ENCODE measurements at places on chromosomes 1 and 21.

- no peaks in the 10 kb centered on the region for H3K4me1 ChIP-seq
- H3K4me3 ChIP-seq: no peak overlapping the region
- DNase-seq: no peak
- H3K27me3 ChIP-seq: peaks cover 3% of the 10 kb centered on the region
- H3K36me3 ChIP-seq: no peaks in the 10 kb centered on the region
Observed at GRCh38 chr1:12722626-12723025, 6.7 kb downstream of the AADACL3 start.

DNA sequence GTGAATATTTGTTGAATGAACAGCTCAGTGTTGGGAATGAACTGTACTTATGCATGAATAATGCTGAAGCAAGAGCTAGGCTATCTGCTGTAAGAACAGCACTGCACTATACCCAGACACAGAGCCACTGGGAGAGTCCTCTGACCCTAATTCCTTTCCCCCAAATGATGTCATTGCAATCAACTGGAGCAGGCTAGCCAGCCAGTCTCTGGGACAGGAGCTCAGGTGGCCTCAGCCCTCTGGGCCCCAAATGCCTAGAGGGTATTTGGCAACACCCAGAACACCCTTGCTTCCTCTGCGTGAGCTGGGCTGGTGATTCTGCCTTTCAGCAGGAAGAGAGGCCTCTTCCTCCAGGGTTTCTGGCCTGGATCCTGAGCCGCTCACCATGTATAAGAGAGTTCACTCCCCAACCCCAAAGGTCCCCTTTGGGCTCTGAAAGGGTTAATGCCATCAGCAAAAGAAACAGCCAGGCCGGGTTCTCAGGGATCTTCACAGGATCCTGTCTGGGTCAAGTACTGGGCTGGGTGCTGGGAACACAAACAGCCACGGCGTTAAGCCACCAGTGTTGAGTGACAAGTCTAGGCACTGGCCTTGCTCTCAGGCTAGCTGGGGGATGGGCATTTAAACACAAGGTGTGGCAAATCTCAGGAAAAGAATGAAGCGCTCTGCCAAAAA lies 3.7 kb upstream of the PADI4 start:
- DNase-seq: no peak
- H3K27me3 ChIP-seq: peaks cover 13% of the 10 kb centered on the region
- no peaks in the 10 kb centered on the region for H3K4me1 ChIP-seq

- DNase-seq: no peak
- H3K36me3 ChIP-seq: no peaks in the 10 kb centered on the region
- H3K27me3 ChIP-seq: no peaks in the 10 kb centered on the region
- no peak overlapping the region for H3K4me3 ChIP-seq
- H3K4me1 ChIP-seq: no peaks in the 10 kb centered on the region
Observed at GRCh38 chr1:187773168-187773567, 944.4 kb downstream of the PLA2G4A start.

GRCh38 chr1:62753031-62753965 lies 30.6 kb upstream of the ATG4C start:
- H3K27ac ChIP-seq: no peak overlapping the region
- no peaks in the 10 kb centered on the region for H3K4me1 ChIP-seq
- DNase-seq: no peak

DNA sequence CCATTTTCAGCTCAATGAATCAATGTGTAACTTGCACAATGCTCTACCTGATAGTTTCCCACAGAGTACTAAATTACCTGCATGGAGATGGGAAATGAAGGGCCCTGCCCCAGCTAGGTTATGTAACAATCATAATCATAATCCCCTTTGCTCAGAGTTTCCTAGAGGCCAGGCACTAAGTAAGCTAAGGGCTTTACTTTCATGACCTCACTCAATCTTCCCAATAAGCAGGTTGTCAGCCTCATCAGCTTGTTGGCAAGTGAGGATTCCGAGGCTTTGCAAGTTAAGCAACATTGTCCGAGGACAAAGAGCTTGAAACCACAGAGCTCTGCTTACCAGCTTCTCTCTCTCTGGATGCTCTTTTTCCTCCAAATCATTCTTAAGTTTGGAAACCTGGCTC lies 64.1 kb upstream of the NTPCR start:
- H3K27ac ChIP-seq: no peak overlapping the region
- no peaks in the 10 kb centered on the region for H3K36me3 ChIP-seq
- DNase-seq: no peak
- H3K4me3 ChIP-seq: no peak overlapping the region
- H3K4me1 ChIP-seq: peaks cover 4% of the 10 kb centered on the region

- no peak overlapping the region for H3K27ac ChIP-seq
- H3K4me1 ChIP-seq: no peaks in the 10 kb centered on the region
- H3K36me3 ChIP-seq: no peaks in the 10 kb centered on the region
- H3K4me3 ChIP-seq: no peak overlapping the region
- DNase-seq: no peak
Observed at GRCh38 chr1:18569251-18569650, 61.4 kb upstream of the PAX7 start.

- peaks cover 5% of the 10 kb centered on the region for H3K4me1 ChIP-seq
- H3K36me3 ChIP-seq: no peaks in the 10 kb centered on the region
- H3K27me3 ChIP-seq: peaks cover 13% of the 10 kb centered on the region
- no peak overlapping the region for H3K27ac ChIP-seq
- no peak for DNase-seq
- H3K4me3 ChIP-seq: peak overlapping the region; percentile 56
Observed at GRCh38 chr1:115642168-115643072, 650 bp downstream of the VANGL1 start.

DNA sequence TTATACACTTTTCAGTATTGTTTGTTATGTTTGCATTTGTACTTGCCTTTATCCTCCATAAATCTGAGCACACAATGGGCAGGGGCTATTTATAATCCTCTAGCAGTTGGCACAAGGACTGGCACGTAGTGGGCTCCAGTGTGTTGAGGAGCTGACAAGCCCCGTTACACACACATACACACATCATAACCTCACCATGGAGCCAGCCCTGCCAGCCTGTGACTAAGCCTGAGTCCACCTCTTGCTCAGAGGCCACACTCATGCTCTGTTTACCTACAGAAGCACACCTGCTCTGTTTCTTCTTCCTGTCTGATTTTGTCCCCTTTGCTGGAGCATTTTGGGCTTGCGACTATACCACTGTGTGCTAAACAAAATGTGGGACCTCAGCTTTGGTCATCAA lies 64.5 kb upstream of the SPATA6 start:
- no peak overlapping the region for H3K4me3 ChIP-seq
- peaks cover 3% of the 10 kb centered on the region for H3K27me3 ChIP-seq
- no peaks in the 10 kb centered on the region for H3K36me3 ChIP-seq
- no peaks in the 10 kb centered on the region for H3K4me1 ChIP-seq
- no peak overlapping the region for H3K27ac ChIP-seq
- DNase-seq: no peak

DNA sequence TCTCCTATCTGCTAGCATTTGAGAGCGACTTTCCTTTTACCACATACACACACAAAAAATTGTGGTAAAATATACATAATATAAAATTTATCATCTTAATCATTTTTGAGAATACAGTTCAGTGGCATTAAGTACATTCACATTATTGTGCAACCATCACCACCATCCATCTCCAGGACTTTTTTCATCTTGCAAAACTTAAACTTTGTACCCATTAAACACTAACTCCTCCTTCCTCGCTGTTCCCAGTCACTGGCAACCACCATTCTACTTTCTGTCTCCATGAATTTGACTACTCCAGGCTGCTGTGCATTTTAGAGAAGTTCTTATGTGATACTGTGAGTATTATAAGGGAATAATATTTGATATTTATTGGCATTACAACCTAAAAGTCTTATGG lies 181.3 kb downstream of the C1orf21 start:
- no peaks in the 10 kb centered on the region for H3K27me3 ChIP-seq
- H3K4me3 ChIP-seq: no peak overlapping the region
- no peak overlapping the region for H3K27ac ChIP-seq
- no peaks in the 10 kb centered on the region for H3K4me1 ChIP-seq
- no peak for DNase-seq
- no peaks in the 10 kb centered on the region for H3K36me3 ChIP-seq

- H3K4me3 ChIP-seq: no peak overlapping the region
- H3K27ac ChIP-seq: no peak overlapping the region
- no peaks in the 10 kb centered on the region for H3K36me3 ChIP-seq
- DNase-seq: no peak
- H3K4me1 ChIP-seq: no peaks in the 10 kb centered on the region
- no peaks in the 10 kb centered on the region for H3K27me3 ChIP-seq
Observed at GRCh38 chr1:45272913-45273371, 53.8 kb upstream of the HPDL start.

GRCh38 chr1:98854137-98854536 lies 150.5 kb downstream of the PLPPR5 start:
- no peak overlapping the region for H3K4me3 ChIP-seq
- no peaks in the 10 kb centered on the region for H3K36me3 ChIP-seq
- H3K27me3 ChIP-seq: no peaks in the 10 kb centered on the region
- H3K4me1 ChIP-seq: peaks cover 8% of the 10 kb centered on the region
- DNase-seq: no peak
- peak overlapping the region; percentile 3 for H3K27ac ChIP-seq
